Upper lobe of right lung (tissue), 1 donor: ENCODE measurements at places on chromosomes 13 and 19. TPM values are rescaled to one million over a fixed set of nuclear protein-coding genes. Genes with fewer than 3 reads are reported as not detected.
A peak's percentile ranks its signal among the peaks of the same experiment; 100 is the strongest.

- no peak for DNase-seq
- H3K27ac ChIP-seq, result no peak overlapping the region
- H3K27me3 ChIP-seq, result no peaks in the 10 kb centered on the region
- H3K4me1 ChIP-seq, result no peaks in the 10 kb centered on the region
- H3K36me3 ChIP-seq, result no peaks in the 10 kb centered on the region
- H3K4me3 ChIP-seq, result no peak overlapping the region
These were observed 218.4 kb downstream of the B3GLCT start for GRCh38 chr13:31418186-31418585.

GRCh38 chr13:78600280-78600883 lies 3.0 kb downstream of the POU4F1 start:
- H3K27me3 ChIP-seq, result peaks cover 91% of the 10 kb centered on the region
- DNase-seq, result no peak
- H3K4me3 ChIP-seq, result no peak overlapping the region
- H3K36me3 ChIP-seq, result no peaks in the 10 kb centered on the region

GRCh38 chr19:35483089-35483488 lies 7.2 kb downstream of the KRTDAP start:
- DNase-seq, result no peak
- no peaks in the 10 kb centered on the region for H3K27me3 ChIP-seq
- H3K27ac ChIP-seq, result no peak overlapping the region
- H3K36me3 ChIP-seq, result no peaks in the 10 kb centered on the region
- no peak overlapping the region for H3K4me3 ChIP-seq

DNA sequence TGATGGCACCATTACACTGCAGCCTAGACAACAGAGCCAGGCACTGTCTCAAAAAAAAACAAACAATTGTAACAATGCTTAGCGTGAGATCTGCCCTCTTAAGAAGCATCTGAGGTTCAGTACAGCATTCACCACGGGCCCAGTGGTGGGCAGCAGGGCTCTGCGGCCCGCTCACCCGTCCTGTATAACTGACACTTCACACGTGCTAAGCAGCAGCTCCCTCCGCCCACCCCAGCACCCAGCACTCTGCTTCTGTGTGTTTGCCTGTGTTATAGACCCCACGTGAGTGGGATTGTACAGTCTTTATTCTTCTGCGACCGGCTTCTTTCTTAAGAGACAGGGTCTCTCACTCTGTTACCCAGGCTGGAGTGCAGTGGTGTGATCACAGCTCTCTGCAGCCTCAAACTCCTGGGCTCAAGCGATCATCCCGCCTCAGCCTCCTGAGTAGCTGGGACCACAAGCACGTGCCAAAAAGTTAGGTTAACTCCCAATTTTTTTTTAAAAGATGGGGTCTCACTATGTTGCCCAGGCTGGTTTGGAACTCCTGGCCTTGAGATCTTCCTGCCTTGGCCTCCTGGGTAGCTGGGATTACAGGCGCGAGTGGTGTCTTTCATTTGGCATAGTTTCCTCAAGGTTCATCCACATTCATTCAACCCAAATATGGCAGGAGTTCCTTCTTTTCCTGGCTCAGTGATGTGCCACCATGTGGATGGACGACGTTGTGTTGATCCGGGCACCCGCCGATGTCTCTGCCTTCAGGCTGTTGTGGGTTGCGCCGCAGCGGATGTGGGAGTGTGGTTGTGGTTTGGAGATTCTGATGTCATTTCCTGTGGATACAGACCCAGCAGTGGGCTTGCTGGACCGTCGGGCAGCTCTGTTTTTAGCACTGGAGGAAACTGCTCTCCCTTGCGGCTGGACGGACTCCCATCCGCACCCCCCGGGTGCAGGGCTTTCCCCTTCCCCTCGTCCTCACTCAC lies 170.0 kb downstream of the KDM4B start:
- H3K4me1 ChIP-seq, result no peaks in the 10 kb centered on the region
- no peak overlapping the region for H3K27ac ChIP-seq
- H3K27me3 ChIP-seq, result no peaks in the 10 kb centered on the region

GRCh38 chr19:36152019-36152351 lies 262 bp downstream of the COX7A1 start:
- H3K27me3 ChIP-seq, result no peaks in the 10 kb centered on the region
- H3K4me3 ChIP-seq, result peak overlapping the region; percentile 58
- peak overlapping the region; percentile 95 for H3K27ac ChIP-seq
- peaks cover 40% of the 10 kb centered on the region for H3K36me3 ChIP-seq

- H3K27ac ChIP-seq, result no peak overlapping the region
- DNase-seq, result no peak
- peaks cover 18% of the 10 kb centered on the region for H3K27me3 ChIP-seq
- peak overlapping the region; percentile 55 for H3K4me3 ChIP-seq
- H3K4me1 ChIP-seq, result peaks cover 5% of the 10 kb centered on the region
- no peaks in the 10 kb centered on the region for H3K36me3 ChIP-seq
These were observed 442 bp upstream of the FGF14 start for GRCh38 chr13:102402290-102402689.

DNA sequence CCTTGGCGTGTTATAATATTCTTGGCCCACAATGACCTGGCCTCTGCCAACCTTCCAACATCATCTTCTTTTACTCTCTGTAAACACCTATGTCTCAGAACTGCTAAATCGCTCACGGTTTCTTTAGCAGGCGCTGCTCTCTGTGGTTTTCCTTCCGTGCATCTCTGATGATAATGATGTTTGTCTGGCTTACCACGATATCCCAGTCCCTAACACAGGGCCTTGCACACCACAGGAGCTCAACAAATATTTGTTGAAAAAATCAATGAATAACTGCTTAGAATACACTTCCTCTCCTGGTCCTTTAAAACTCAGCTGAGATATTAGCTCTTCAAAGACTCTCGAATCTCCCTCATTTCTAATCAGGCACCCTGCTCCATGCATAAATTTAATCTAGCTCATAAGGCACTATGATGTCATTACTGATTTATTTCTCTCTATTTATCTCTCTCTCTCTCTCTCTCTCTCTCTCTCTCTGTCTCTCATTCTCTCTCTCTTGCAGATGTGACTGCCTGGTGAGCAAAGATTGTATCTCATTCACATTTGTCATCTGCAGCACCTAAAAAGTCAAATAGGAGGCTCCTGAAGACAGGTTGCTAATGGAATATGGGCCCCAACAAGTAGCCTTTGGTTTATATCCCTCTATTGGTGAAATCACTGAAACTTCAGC lies 206.4 kb downstream of the NHLRC3 start:
- no peak overlapping the region for H3K4me3 ChIP-seq
- H3K36me3 ChIP-seq, result no peaks in the 10 kb centered on the region
- no peaks in the 10 kb centered on the region for H3K4me1 ChIP-seq
- H3K27ac ChIP-seq, result no peak overlapping the region

GRCh38 chr19:44748426-44749254 lies at the start of gene BCL3:
Gene BCL3 (plus strand): TSS chr19:44748708. CDS start chr19:44748791, 83 bp downstream.
- peak within 1 kb of the TSS; percentile 75 for H3K4me3 ChIP-seq
- H3K27me3 ChIP-seq, result no peaks in the 10 kb centered on the region
- H3K27ac ChIP-seq, result peak within 1 kb of the TSS; percentile 93
- DNase-seq, result peak; percentile 91
- peaks cover 20% of the 10 kb centered on the region for H3K36me3 ChIP-seq

PRRG2 gene
- 10.1 TPM for total RNA-seq

ALDH16A1 gene
- total RNA-seq, result 32.3 TPM
